T47D (cell line): ENCODE measurements at places on chromosomes 3 and 15.

DNA sequence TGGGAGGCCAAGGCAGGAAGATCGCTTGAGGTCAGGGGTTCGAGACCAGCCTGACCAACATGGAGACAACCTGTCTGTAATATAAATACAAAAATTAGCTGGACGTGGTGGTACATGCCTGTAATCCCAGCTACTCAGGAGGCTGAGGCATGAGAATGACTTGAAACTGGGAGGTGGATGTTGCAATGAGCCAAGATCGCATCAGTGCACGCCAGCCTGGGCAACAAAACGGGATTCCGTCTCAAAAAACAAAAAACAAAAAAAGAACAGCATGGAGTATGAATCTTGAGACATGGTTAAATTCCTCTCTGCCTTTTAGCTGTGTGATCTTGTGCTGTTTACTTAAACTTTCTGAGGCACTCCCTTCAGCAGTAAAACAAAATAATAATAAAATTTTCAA is 244.9 kb downstream of the FGF12 start:
- no peak for DNase-seq

GRCh38 chr3:131020122-131020693 is 6.4 kb downstream of the ASTE1 start:
- DNase-seq: no peak

DNA sequence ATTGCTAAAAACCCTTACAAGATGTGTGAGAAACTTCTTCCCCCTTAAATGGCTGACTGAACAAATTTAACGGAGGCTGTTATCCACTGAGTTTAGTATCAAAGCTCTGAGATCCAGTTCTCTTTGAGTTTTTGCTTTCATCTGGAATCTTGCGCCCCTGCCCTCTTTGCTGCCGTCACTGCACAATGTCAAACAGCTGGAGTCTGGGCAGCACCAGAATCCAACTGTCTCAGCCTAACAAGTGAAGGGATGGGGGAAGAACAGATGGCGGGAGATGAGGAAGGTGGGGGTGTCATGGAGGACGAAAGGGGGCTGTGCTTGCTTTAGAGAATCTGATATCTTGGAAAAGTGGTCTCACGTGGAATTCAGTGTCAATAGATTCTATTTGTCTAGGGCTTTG is 7.0 kb upstream of the BOC start:
- DNase-seq: no peak

DNA sequence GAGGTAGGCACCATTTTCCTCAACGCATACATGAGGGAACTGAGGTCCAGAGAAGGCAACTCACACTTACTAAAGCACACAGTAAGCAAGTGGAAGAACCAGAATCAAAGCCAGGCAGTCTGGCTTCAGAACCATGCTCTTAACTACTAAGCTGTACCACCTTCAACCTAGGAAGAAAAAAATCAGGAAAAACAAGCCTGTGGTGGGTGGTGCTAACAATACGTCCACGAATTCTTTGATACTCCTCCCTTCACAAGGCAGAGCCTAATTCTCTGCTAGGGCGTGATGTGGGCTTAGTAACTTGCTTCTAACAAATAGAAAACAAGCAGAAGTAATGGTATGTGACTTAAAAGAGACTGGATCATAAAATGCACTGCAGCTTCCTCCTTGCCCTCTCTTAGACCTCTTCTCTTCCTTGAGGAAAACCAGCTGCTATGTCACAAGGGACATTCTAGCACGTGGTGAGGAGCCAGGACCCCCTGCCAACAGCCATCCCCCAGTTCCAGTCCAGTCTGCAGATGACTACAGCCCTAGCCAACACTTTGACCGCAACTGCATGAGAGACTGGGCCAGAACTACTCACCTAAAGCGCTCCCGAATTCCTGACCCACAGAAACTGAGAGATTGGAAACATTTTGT is 36.9 kb downstream of the HACD2 start:
- DNase-seq: no peak

GRCh38 chr15:96150254-96150653 is 180.2 kb upstream of the NR2F2 start:
- DNase-seq: peak; percentile 14
